Spinal cord (tissue), 10 donors: ENCODE measurements at places on chromosomes 7 and 10. TPM values are rescaled to one million over a fixed set of nuclear protein-coding genes. Genes with fewer than 3 reads are reported as not detected.

Gene RAB19
- polyA plus RNA-seq: not detected

Gene SFTPD
- 2.6 TPM for polyA plus RNA-seq

Gene PLEKHS1
- polyA plus RNA-seq: 0.08 TPM

Gene IGF2BP3
- 18.8 TPM for polyA plus RNA-seq

Gene NPY4R2
- polyA plus RNA-seq: not detected

Gene AGR3
- polyA plus RNA-seq: 1.4 TPM

Gene FOXK1
- polyA plus RNA-seq: 23.1 TPM

Gene PLEKHA8
- polyA plus RNA-seq: 20.0 TPM

Gene SP8
- 3.5 TPM for polyA plus RNA-seq

Gene PRSS2
- not detected for polyA plus RNA-seq

Gene BCCIP
- 77.1 TPM for polyA plus RNA-seq

Gene CTNNA3
- polyA plus RNA-seq: 15.3 TPM

Gene FAS
- 4.5 TPM for polyA plus RNA-seq

Gene CPXM2
- 27.5 TPM for polyA plus RNA-seq

Gene LRRC4
- 66.8 TPM for polyA plus RNA-seq

Gene ECHDC3
- 1.9 TPM for polyA plus RNA-seq

Gene TRPV5
- polyA plus RNA-seq: 0.24 TPM

Gene PLXDC2
- polyA plus RNA-seq: 25.3 TPM

Gene SLC26A4
- polyA plus RNA-seq: 0.86 TPM

Gene LIPK
- polyA plus RNA-seq: not detected
